ENCODE measurements at places on chromosomes 12 and 14. TPM values are rescaled to one million over a fixed set of nuclear protein-coding genes. Genes with fewer than 3 reads are reported as not detected.

Gene PLEKHD1
- not detected for total RNA-seq

DNA sequence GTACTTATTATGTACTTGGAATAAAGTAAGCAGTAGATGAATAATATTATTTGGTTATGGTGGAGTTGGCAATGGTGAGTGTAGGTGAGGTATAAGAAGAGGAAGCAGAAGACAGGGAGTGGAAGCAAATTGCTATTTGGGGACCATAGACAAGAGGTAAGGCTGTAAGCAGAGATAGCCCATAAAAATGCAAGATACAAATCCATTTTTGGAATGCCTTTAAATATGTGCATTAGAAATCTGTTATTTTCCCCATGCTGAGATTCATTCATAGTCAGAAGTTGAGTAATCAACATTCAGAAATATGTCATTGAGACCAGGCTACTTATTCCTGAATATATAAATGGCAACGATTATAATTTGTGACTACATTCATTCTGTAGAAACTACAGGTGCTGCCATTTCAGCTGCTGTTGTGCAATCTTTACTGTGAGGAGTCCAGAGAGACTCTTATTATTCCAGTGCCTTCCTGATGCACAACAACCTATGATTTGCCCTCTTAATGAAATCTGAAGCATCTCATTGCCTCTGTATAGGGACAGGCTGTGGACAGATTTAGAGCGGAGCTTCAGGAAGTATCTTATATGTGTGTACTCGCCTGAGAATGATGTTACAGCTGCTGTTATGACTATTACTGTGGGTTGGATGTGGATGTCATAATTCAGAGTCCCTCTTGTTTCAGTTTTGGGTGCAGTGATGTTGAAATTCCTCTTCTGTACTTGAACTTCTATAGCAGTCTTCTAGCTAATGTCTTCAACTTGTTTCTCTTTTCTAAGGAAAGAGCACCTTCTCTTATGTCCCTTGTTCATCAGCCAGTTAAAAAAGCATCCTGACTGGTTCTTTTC lies 173.8 kb downstream of the NAV3 start:
- peaks cover 8% of the 10 kb centered on the region for H3K4me1 ChIP-seq
- H3K36me3 ChIP-seq: no peaks in the 10 kb centered on the region
- no peaks in the 10 kb centered on the region for H3K27me3 ChIP-seq
- no peak overlapping the region for H3K4me3 ChIP-seq

DNA sequence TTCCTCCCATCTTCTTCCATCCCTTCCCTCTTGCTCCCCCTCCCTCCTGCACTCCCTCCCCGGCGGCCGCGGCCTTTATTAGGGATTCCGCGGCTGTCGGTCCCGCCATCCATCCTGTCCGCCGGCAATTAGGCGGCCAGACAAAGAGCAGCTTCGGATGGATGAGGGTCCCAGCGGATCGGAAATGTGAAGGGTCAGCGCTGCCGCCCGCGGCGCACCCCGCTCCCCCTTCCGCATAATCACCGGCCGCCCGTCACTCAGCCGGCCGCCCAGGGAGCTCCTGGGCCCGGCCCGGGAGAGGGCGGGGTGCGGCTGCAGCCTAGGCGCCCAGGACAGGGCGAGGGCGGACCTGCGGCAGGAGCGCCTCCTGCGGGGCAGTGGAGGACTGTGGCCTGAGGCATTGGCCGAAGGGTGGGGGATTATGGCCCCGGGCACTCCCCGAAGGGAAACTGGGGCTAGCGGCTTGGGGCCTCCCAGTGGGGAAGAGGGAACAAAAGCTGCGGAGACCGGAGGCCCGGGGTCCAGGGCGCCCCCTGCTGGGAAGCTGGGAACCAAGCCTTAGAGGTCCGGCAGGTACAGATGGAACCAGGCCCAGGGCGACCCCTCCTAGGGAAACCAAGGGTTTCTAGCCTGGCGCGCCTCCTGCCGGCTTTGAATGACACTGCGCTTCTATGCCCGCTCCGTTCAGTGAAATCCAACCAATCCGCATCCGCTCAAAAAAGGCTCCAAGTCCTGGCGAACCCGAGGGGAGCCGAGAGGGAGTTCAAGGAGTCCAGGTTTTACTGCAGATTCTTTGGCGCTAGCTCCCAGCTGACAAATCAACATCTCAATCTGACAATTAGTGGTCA lies 4.4 kb upstream of the DNAJC22 start:
- peak; percentile 97 for DNase-seq
- H3K4me3 ChIP-seq: peak overlapping the region; percentile 65
- H3K4me1 ChIP-seq: peaks cover 57% of the 10 kb centered on the region
- peaks cover 100% of the 10 kb centered on the region for H3K27me3 ChIP-seq
- H3K27ac ChIP-seq: no peak overlapping the region

- H3K4me1 ChIP-seq: peaks cover 10% of the 10 kb centered on the region
- H3K4me3 ChIP-seq: peak overlapping the region; percentile 71
- no peak for DNase-seq
- H3K27ac ChIP-seq: no peak overlapping the region
- no peaks in the 10 kb centered on the region for H3K27me3 ChIP-seq
Observed at GRCh38 chr12:25194214-25194613, 746 bp downstream of the DNAI7 start.

GRCh38 chr14:56217380-56218045 lies 99.3 kb downstream of the PELI2 start:
- no peak overlapping the region for H3K27ac ChIP-seq
- H3K4me1 ChIP-seq: peaks cover 55% of the 10 kb centered on the region
- H3K27me3 ChIP-seq: no peaks in the 10 kb centered on the region
- no peak overlapping the region for H3K4me3 ChIP-seq
- DNase-seq: no peak

GRCh38 chr14:20711685-20712084 lies 23.1 kb downstream of the ANG start:
- no peaks in the 10 kb centered on the region for H3K27me3 ChIP-seq
- no peak overlapping the region for H3K27ac ChIP-seq
- DNase-seq: no peak

GRCh38 chr14:76987956-76988520 lies 40.5 kb downstream of the IRF2BPL start:
- peaks cover 10% of the 10 kb centered on the region for H3K4me1 ChIP-seq
- no peak for DNase-seq
- H3K27ac ChIP-seq: no peak overlapping the region
- H3K27me3 ChIP-seq: no peaks in the 10 kb centered on the region

DNA sequence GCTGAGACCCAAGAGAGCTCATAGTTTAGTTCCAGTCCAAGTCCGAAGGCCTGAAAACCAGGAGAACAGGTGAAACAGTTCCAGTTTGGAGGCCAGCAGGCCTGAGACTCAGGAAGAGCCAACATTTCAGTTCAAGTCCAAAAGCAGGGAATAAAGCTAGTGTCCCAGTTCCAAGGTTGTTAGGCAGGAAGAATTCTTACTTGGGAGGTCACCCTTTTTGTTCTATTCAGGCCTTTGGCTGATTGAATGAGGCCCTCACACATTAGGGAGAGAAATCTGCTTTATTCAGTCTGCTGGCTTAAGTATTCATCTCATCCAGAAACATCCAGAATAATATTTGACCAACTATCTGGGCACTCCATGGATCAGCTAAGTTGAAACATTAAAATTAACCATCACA lies 294.6 kb downstream of the PCNX1 start:
- no peak overlapping the region for H3K27ac ChIP-seq
- no peaks in the 10 kb centered on the region for H3K4me1 ChIP-seq
- H3K36me3 ChIP-seq: no peaks in the 10 kb centered on the region
- H3K27me3 ChIP-seq: no peaks in the 10 kb centered on the region
- DNase-seq: no peak

DNA sequence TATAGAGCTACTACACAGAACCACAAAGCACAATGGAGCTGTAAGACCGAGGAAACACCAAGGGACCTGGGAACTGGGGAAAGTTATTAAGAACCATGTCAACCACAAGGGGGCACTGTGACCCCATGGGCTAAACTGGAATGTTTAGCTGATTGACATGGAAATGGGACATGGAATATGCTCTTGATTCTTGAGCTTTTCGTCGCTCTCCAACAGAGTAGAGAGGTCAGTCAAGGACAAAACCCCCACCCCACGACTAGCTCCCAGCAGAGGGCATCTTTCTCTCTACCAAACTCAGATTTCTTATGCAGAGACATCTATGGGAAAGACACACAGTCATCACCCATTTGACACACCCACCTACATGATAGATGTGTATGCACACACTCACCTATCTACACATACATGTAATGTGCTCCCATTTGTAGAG lies 10.1 kb downstream of the NDRG2 start:
- peak; percentile 93 for DNase-seq
- peaks cover 18% of the 10 kb centered on the region for H3K27me3 ChIP-seq
